ENCODE measurements at places on chromosomes 3 and 15.
A peak's percentile ranks its signal among the peaks of the same experiment; 100 is the strongest.

GRCh38 chr15:40340038-40340739 is 550 bp downstream of the CCDC9B start:
- no peak for ATAC-seq

DNA sequence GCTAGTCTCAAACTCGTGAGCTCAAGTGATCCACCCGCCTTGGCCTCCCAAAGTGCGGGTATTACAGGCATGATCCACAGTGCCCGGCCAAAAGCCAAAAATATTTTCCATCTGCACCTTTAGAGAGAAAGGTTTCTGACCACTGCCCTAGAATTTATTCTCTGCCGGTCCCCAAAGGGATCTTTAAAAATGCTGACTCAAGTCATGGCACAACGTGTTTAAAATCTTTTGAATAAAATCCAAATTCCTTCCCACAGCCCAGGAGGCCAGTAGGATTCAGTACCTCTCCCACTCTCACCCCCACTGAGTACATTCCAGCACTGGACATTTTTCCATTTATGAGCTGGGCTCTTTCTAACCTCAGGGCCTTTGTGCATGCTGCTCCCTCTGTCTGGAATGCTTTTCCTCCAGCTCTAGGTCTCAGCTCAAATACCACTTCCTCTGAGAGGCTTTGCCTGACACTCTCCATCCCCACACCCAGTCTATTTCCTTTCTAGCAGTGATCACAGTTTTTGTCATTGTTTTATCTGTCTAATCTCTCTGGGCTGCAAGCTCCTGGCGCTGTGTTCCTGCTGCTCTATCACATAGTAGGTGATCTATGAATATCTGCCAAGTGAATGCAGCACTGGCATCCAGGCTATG is 502.9 kb downstream of the SHQ1 start:
- ATAC-seq: no peak

DNA sequence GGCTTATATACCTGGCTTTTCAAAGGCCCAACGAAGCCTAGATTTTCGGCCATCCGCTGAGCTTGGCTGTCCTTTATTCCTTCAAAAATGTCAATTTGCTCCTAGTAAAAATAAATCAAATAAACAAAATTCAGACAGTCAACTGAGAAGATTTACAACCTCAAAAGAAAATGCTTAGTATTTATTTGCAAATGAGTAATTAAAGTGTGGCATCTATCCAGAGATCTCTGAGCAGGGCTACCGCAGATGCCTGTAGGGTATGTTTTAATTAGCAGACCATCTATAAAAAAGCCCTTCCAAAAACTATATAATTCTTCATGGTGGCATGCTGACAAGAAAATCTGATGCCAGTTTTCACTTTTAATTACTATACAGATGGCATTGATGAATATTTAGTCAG is 136.2 kb downstream of the SUCLG2 start:
- ATAC-seq: no peak

DNA sequence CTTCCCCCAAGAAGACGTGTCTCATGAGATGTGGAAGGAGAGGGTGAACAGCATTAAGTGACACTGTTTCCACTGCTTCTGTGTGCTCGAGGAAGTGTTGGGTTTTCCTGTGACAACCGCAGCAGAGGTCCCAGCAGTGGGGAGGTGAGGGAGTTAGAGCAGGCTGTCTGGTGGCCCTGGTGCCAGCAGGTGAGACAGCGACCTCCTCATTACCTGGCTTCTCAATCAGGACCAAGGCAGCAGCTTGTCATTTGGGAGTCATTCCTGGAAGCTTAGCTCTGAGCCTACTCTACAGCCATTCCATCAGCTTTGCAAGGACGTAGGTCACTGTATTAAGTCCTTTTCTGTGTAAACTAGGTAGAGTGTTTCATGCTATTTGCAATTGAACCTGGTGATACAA is 63.3 kb upstream of the RGMA start:
- no peak for ATAC-seq

GRCh38 chr3:177358091-177358976 is 161.1 kb upstream of the TBL1XR1 start:
- ATAC-seq: peak; percentile 74

DNA sequence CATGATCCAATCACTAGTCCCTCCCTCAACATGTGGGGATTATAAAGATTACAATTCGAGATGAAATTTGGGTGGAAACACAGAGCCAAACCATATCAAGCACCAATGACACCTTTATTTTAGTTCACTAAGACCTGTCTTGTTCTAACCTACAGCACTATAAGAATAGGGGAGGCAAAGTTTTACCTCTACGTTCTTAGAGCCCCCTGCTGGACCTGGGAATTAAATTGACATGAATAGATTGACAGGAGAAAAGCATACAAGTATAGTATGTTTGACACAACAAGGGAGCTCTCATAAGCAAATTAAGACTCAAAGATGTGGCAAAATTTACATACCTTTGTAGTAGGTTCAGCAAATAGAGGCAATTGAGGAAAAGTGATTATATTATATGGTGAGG is 974.4 kb upstream of the ALCAM start:
- no peak for ATAC-seq

DNA sequence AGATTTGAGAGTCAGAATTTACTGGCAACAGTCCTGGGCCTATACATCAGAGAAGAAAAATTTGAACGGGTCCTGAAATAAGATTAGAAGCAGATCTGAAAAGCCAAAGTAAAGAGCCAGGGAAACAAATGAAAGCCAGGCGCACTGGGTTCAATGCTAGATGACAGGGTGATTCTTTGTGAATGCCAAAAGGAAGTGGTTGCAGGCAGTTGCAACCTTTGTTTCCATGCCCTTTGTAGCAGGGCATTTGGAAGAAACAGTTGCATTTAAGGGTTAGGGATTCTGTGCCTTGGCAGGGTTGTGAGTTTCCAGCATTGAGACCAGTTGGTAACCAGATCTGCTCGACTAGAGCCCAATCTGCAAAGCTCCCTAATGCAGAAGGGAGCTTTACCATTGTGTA is 36.4 kb upstream of the MTHFS start:
- ATAC-seq: no peak

DNA sequence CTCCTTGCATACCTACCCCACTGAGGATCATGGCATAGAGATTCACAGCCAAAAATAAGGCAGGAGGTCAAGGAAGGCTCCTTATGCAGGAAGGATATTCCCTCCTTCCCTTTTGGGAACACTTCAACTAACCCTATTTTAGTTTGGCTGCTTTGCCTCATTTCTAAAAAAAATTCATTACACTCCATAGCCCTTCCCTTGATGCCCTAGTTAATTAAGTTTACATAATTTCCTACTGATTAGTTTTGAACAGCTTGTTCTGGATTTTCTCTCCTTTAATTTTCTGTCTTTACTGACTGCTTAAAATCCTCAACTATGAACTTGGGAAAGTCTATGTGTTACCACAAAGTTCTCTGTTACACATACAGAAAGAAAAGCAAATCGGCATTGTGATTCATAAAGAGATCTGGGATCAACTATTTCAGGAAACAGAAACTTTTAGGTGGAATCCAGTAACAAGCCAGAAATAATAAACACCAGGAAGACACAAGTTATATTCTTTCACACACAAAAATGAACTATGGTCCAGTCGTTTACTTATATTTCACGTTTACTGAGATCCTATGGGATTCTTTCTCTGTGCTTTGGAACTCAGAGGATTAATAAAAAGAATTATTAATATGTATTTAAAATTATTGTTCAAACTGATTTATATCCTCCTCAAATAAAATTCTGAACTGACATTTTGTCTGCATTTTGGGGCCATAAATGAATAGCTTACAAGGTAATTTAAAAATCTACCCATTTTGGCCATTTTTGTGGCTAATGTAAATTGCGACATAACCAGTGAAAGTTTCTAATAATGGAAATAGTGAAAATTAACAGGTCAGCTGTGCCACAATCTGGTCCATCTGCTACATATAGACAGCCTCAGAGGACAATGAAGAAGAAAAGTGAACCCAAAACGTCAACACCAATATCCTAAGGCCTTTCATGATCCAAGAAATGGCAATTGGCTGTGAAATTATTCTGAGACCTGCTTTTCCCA is 113.8 kb downstream of the FRMD5 start:
- ATAC-seq: no peak

GRCh38 chr3:42736081-42736480 is 33.5 kb upstream of the HHATL start:
- no peak for ATAC-seq

GRCh38 chr15:83991163-83991562 is 244.4 kb upstream of the GOLGA6L4 start:
- ATAC-seq: no peak

Data from activated T-helper 17 cell treated with anti-CD3 and anti-CD28 coated beads, Interleukin-2, amount 50 U/mL, for 72 hours (primary cell).